BE2C (cell line): ENCODE measurements at places on chromosomes 3 and 15.
A peak's percentile ranks its signal among the peaks of the same experiment; 100 is the strongest.

DNA sequence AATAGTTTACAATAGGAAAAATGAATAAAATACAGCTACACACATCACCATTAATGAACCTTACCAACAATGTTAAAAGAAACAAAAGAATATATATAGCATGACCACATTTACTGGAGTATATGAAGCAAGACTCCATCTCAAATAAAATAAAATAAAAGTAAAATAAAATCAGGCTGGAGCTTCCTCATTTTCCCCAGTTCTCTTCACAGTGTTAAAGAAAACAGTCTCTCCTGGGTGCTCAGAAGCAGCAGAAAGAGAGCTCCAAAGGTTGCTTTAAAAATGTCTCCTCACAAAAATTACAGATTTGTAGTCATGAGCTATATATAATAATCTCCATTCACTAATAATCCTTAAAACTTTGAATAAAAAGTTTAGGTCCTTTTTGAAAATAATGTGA lies 48.8 kb downstream of the PIK3CB start:
- no peak for DNase-seq

DNA sequence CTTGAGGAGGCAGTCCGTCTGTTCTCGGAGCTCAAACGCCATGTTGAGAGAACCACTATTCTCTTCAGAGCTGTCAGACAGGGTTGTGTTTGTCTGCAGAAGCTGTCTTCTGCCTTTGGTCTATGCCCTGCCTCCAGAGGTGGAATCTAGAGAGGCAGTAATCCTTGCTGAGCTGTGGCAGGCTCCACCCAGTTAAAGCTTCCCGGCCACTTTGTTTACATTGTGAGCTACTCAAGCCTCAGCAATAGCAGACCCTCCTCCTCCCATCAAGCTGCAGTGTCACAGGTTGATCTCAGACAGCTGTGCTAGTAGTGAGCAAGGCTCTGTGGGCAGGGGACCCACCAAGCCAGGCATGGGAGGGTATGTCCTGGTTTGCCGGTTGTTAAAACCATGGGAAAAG lies 8.9 kb downstream of the OR5AC2 start:
- no peak for DNase-seq

- DNase-seq, result peak; percentile 40
Measured at GRCh38 chr15:89139613-89140499, 51.6 kb downstream of the ABHD2 start.

DNA sequence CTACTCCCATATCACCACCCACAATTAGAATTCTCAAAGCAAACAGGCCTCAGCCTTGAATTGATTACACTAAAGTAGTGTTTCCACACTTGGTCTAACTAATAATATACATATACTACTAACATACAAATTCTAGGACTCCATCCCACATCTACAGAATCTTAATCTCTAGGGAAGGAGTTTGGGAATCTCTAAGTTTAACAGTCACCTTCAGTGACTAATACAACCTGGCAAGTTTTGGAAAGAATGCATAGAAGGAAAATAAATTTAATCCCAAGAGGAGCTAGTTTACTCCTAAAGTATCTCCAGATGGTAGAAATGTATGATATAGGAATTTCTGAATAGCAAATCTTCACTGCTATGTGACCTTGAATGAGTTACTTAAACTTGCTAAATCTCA lies 9.1 kb downstream of the CLPX start:
- DNase-seq, result no peak

DNA sequence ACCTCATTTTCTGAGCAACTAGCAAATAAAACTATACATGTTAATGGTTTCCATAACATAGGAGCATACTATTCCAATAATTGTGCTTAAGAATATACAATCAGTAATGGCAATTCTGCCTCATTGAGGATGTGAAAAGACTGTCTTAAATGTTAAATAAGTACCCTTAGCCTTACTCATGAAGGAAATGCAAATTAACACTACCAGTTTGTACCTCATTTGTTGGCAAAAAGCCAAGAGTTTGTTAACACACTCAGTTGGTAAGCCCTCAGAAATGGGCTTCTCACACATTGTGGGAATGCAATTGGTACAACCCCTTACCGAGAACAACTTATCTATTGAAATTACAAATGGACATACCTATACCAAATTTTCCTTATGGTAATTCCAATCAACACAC lies 9.2 kb upstream of the STT3B start:
- no peak for DNase-seq

DNA sequence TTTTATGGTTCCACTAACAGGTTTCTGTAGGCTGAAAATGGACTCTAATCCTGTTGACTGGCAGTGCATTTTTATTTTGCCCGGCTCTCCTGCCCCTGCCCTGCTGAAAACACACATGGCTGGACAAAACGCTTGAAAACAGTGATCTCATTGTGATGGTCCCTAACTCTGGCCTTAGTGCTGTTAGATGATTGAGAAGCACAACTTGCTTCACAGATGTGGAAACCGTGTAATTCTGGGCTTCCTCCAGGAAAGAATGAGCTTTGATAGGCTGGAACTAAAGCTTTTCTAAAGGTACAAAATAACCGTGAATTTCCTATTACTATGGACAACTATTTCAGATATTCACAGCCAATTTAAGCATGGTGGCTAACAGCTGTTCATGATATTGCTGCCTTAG lies 121.4 kb downstream of the VGLL3 start:
- DNase-seq, result no peak

DNA sequence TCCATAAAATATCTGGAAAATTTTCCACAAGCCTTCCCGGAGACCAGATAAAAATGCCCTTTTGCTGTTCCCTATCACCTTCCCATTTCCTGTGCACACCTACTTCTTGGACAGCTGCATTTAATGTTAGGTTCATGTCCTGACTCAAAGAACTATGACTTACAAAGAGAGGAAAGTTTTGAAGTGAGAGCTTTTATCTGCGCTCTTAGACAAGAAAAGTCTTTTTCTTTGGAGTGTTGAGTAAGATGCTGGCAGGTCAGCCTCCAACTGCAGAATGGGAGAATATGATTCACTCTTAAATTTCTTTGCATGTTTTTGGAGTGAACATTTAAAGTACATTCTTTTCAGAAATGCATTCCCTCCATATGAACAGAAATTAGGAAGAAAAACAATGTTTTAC lies 147.3 kb upstream of the DPH6 start:
- DNase-seq, result no peak
